DMS79 (cell line): ENCODE measurements at places on chromosomes 4 and X.

GRCh38 chr4:184689681-184690080, 40.1 kb downstream of the PRIMPOL start:
- DNase-seq = no peak

- DNase-seq = no peak
These were observed 218.7 kb downstream of the BMPR1B start for GRCh38 chr4:94976371-94977011.

DNA sequence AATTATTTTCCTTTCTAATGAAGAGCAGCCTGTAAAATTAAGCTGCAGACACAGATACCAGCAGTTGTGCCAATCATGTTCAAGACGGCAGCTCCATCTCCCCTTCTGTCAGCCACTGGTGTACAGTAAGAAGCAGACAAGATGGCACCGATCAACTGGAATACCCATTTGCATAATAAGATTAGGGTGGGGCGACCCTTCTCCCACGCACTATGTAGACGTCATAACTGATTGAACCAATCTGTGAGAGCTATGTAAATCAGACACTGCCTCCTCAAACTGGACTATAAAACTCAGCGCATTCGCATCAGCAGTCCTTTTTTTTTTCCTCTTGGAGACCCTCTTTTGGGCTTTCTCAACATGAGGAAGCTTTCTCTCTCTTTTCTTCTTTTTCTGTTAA, 40.4 kb upstream of the INTS6L start:
- DNase-seq = no peak

DNA sequence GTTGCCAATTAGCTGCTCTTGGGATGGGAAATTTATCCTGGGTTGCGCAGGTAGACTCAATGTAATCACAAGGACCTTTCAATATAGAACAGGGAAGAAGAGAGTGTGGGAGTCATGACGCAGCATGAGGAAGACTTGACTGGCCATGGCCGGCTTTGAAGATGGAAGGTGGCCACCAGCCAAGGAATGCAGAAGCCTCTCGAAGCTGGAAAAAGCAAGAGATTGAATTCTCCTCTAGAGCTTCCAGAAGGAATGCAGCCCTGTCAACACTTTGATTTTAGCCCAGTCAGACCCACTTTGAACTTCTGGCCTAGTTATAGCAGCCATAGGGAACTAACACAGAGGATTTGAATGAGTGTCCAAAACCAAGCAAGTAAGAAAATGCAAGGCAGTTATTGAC, 14.7 kb upstream of the SH3KBP1 start:
- DNase-seq = no peak

- no peak for DNase-seq
These were observed 3.8 kb downstream of the ARHGAP10 start for GRCh38 chr4:147735413-147736301.

DNA sequence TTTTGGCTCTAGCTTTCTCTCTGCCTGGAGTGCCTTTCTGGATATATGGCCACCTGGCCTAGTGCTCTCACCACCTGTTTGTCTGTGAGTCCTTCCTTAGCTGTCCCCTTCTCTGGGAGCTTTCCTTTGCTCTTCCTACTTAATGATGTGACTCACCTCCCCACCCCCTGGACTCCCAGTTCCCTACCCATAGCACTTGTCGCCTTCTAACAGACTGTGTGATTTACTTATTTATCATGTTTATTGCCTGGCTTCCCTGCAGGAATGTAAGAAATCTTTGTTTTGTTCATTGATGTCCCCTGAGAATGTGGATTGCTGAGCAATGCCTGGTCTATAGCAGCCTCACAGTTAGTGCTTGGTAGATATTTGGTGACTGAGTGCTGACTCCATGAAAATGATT, 18.9 kb downstream of the ADD1 start:
- no peak for DNase-seq

GRCh38 chr4:20679951-20680350, 20.3 kb upstream of the PACRGL start:
- no peak for DNase-seq

DNA sequence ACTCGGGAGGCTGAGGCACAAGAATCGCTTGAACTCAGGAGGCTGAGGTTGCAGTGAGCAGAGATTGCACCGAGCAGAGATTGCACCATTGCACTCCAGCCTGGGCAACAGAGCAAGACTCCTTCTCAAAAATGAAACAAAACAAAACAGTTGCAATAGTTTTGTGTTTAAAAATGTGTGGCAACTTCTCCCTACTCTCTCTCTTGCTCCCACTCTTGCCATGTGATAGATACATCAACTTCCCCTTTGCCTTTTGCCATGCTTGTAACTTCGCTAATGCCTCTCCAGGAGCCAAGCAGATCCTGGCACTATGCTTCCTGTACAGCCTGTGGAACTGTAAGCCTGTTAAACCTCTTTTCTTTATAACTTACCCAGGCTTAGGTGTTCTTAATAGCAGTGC, 52.5 kb upstream of the INTU start:
- no peak for DNase-seq

DNA sequence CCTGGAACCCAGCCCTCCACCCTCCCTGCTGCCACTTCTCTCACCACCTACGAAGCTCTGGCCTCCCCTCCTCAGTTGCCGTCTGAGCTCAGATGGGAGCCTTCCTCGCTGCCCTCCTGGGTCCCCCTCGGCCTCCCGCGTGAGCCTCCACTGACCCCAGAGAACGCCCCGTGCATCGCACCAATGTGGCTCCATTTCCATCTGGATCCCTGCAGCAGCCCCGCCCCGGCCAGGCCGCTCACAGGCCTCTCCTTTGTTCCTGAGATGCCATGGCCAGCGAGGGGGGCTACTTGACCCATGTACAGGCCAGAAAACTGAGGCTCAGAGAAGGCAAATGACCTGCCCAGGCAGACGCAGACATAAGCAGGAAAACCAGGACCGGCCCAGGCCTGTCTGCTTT, 242.4 kb upstream of the PSAPL1 start:
- DNase-seq = no peak

DNA sequence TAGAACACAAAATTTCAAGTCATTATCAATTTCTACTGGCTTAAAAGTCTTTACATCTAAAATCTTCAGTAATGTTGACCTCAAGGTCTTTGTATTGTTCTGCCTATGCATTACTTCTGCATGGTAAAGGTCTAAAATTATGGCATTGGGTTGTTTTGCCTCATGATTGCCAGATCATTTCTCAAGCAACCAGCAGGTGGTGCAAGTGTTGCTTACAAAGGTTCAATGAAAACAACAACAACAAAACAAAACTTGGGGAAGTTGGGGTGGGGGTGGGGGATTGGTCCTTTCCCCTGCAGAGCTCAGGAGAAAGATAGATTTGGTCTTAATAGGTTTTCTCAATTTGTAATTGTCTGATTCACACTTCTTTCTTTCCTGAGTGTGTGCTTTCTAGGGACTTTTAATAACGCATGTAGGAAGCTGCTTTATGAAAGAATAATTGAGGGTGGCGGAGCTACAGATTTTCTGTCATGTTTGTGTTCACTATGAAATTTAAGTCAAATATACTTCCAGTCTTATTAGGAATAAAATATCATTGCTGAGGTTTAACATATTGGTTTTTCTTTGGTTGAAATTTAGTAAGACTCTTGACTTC, 145.1 kb downstream of the COL4A5 start:
- no peak for DNase-seq

DNA sequence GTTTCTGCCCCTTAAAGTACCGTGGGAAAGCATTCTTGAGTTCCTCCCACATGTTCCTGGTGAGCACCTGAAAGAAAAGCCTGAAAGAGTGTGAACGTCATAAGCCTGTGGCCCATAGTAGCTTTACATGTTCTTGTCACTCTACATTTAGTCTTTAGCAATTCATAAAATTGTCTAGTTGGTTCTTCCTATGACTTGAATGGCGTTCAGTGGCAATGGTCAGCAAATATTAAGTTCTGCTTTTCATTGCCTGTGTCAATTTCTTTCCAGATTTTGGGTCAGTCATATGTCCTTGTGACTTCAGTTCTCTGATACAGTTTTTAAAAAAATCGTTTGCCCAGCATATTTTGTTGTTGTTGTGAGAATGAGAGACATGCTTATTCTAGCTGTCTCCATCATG, 650.0 kb upstream of the BOD1L1 start:
- no peak for DNase-seq
